Activated CD8-positive, alpha-beta memory T cell treated with anti-CD3 and anti-CD28 coated beads, Interleukin-2, amount 50 U/mL, for 4 hours (primary cell): ENCODE measurements at places on chromosomes 6 and 20.
A peak's percentile ranks its signal among the peaks of the same experiment; 100 is the strongest.

DNA sequence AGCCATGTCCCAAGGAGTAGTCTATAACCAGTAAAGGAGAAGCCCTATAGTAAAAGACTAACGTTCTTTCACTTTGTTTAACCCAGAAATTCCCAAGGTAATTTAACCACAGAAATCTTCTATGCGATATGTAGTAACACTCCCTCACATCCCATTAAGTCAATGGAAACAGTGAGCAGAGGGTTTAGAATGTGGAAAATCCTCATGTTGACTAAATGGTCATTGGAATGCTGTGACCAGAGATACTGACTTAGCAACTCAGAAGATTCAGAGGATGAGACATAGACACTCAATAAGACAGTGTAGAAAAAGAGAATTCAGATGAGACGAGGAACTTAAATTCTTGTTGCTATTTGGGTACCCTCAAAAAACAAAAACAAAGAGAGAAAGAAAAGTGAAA is 562.2 kb upstream of the NOX3 start:
- DNase-seq: no peak

DNA sequence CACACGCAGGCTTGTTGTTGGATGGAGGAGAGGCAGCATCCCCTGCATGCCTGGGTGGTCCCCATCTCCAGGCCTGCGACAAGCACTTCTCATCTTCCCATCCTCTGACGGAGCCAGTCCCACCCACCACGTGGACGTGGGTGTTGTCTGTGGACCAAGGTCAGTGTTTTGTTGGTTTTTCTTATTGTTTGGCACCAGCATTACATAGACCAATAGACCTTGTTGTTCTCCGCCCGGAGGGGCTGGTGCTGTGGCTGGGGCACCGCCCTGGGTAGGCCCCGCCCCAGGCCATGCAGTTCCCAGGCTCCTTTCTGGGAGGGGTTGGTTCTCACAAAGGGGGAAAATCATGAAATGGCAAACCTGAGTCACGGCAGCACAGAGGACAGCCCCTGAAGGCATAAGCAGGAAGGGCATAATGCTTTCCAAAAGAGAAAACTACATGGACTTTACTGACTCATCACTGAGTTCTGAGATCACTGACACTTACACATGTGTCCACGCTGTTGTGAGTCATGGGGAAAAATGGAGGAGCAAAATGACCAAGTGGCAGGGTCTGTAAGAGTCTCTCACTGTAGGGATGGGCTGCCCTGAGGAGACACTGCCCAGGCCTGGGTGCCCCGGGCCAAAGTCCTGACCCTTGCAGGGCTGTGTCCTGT is 90.8 kb downstream of the THBS2 start:
- DNase-seq: no peak

GRCh38 chr6:83430611-83431544 is at the start of gene ME1:
Gene ME1 (minus strand): TSS chr6:83431051. CDS start chr6:83430954, 97 bp downstream.
- DNase-seq: peak; percentile 49

- DNase-seq: no peak
Measured at GRCh38 chr20:48294196-48294595, 508.9 kb upstream of the SULF2 start.

GRCh38 chr6:134165561-134166201 is 113.3 kb upstream of the SLC2A12 start:
- DNase-seq: no peak
